CD8-positive, alpha-beta memory T cell (primary cell): ENCODE measurements at places on chromosomes 11 and 22. TPM values are rescaled to one million over a fixed set of nuclear protein-coding genes. Genes with fewer than 3 reads are reported as not detected.

GRCh38 chr22:44399906-44400762 lies 87.4 kb upstream of the SHISAL1 start:
- no peaks in the 10 kb centered on the region for H3K27me3 ChIP-seq
- no peak overlapping the region for H3K4me3 ChIP-seq
- DNase-seq = no peak
- no peak overlapping the region for H3K27ac ChIP-seq

The OR5D14 gene
- not detected for total RNA-seq

The COMMD9 gene
- 71.5 TPM for total RNA-seq

DNA sequence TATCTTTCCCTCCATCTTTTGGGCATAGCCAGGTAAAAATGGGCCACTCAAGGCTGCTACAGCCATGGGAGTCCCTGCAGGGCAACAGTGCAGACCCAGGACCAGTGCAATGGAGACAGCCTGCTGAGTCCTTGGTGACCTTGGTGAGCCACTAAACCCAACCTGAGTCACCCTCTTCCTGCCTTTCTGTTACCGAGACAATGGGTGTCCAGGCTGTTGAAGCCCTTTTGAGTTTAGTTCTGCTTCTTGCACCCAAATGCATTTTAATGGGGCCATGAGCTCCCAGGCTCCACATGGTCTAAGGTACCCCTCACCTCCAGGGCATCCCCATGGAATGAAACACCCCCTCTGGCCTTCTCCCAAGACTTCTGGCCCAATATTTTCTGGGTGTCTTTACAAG lies 874 bp upstream of the PLAAT4 start:
- H3K4me3 ChIP-seq = peak overlapping the region; percentile 78
- H3K36me3 ChIP-seq = no peaks in the 10 kb centered on the region
- H3K4me1 ChIP-seq = peaks cover 84% of the 10 kb centered on the region
- no peaks in the 10 kb centered on the region for H3K27me3 ChIP-seq

DNA sequence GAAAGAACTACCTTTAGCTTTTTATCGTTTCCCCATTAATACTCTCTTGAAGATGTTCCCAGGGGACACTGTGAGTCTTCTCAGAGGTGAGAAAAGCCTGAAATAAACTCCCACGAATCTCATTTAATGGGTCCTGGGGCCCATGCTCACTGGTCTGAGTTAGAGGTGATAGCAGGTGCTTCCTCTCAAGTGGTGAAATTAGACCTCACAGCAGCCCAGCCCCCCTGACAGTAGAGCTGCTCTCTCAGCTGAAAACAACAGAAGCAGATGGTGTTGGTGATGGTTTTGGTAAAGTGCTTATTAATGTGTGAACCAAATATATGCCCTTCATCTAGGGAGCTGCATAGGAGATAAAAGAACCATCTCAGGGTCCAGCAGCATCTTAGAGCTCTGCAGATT lies 76.8 kb upstream of the VPREB1 start:
- no peaks in the 10 kb centered on the region for H3K27me3 ChIP-seq
- DNase-seq = no peak
- peaks cover 5% of the 10 kb centered on the region for H3K4me1 ChIP-seq
- no peak overlapping the region for H3K27ac ChIP-seq

The TTC17 gene
- total RNA-seq = 33.2 TPM

- no peaks in the 10 kb centered on the region for H3K36me3 ChIP-seq
- no peaks in the 10 kb centered on the region for H3K4me1 ChIP-seq
- H3K27ac ChIP-seq = no peak overlapping the region
- DNase-seq = no peak
- no peak overlapping the region for H3K4me3 ChIP-seq
These were observed 13.8 kb downstream of the EIF4ENIF1 start for GRCh38 chr22:31475800-31476199.

DNA sequence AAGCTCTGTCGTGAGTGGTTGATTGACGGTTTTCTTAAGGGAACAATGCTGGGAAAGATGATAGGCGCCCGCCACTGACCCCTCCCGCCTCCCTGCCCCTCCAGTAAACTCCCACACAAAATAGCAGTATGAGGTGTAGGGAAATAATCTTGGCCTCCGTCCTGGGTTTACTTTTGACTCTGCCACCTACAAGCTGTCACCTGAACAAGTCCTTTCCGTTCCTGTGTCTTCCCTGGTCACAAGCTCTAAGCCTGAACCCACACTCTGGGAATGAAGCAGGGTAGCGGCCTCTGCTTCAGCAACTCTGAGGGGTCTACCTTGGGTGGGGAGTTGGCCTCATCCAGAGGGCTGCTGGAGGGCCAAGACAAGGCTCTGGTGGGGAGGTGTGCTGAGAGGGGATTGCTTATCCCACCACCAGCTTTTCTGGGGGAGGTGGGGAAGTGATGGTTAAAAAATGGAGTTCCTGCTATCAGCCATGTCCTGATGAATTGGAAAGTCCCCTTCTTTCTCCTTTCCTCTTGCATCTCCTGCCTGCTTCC lies 87.8 kb downstream of the CEP164 start:
- no peaks in the 10 kb centered on the region for H3K36me3 ChIP-seq
- H3K27me3 ChIP-seq = no peaks in the 10 kb centered on the region
- no peaks in the 10 kb centered on the region for H3K4me1 ChIP-seq
- no peak overlapping the region for H3K4me3 ChIP-seq
- no peak for DNase-seq
- H3K27ac ChIP-seq = no peak overlapping the region

- H3K27ac ChIP-seq = no peak overlapping the region
- peaks cover 26% of the 10 kb centered on the region for H3K4me1 ChIP-seq
- H3K4me3 ChIP-seq = no peak overlapping the region
- H3K36me3 ChIP-seq = peaks cover 7% of the 10 kb centered on the region
These were observed 4.8 kb downstream of the DDX10 start for GRCh38 chr11:108669711-108670110.

- no peak for DNase-seq
- no peaks in the 10 kb centered on the region for H3K27me3 ChIP-seq
- peaks cover 30% of the 10 kb centered on the region for H3K4me1 ChIP-seq
- H3K27ac ChIP-seq = no peak overlapping the region
These were observed 48.3 kb downstream of the RRAS2 start for GRCh38 chr11:14310679-14311078.
